ENCODE measurements at places on chromosomes 7 and 10.

GRCh38 chr10:114515298-114515914 is 111.1 kb upstream of the AFAP1L2 start:
- no peak for DNase-seq

GRCh38 chr7:18570441-18570840 is 74.9 kb downstream of the HDAC9 start:
- DNase-seq, result no peak

- no peak for DNase-seq
Observed at GRCh38 chr10:2509081-2509531, 558.2 kb upstream of the PFKP start.

GRCh38 chr10:43369921-43370320 is 1.5 kb upstream of the FXYD4 start:
- DNase-seq, result no peak

DNA sequence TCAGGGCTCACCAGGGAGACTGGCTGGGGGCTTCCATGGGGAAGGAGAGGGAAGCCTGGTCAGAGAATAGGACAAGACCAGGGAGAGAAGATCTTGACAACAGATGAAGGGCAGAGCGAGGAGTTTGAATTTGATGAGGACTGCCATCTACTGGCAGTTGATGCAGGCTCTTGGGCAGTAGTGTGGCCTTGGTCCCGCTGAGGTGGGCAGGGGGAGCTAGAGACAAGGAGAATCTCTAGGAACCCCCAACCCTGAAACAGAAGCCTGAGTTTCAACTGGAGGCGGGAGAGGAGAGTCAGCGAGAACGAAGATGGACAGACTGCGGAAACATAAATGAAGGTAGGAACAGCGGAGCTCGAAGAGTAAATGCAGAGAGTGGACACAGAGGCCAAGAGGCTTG is 81.0 kb downstream of the PPP1R3C start:
- DNase-seq, result peak; percentile 16

GRCh38 chr10:106680061-106680460 is 484.4 kb downstream of the SORCS1 start:
- no peak for DNase-seq

DNA sequence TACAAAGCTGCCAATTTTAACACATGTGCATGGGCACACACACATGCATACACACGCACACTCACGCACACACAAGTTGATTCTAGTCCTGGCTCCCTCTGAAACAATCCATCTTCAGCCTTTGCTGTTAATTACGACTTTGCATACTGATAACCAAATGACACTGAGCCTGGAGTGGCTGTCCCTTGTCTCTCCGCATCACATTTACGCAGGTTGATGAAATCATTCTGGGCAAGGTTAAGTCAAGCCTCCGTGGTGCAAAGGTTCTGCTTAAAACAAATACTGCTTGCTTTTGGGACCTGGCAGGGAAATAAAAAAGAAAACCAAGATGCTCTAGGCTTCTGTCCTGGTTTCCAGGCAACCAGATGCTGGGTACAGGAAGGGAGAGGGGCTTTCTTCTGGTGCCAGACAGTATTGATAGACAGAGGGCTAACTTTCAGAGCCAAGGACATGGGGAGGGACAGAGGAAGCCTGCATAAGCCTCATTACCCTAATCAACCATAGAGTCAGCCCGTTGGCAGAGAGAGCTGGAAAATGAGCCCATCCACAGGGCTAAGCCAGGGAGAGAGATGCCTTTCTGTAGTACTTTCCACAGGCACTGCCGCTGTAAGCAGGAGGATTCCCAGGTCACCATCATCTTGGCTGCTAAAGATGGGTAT is 233.0 kb downstream of the WDR11 start:
- DNase-seq, result no peak

- no peak for DNase-seq
Observed at GRCh38 chr7:90657481-90657880, 61.4 kb downstream of the CDK14 start.

DNA sequence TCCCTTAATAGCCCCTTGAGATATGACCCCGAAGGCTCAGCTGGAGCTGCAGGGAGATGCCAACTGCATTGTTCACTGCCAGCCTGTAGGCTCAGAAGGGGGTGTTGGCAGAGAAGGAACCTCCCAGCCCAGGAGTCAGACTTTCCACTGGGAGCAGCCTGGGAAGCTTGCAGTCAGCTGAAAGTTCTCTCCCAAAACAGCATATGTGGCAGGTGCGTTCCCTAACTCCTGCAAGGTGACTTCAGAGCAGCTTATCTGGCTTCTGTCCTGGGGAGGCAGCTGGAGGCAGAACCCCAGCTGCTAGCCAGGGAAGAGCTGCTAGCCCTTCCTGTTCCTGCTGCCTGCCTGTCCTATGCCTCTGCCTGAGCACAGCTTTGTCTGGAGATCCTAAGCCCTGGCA is 8.1 kb downstream of the SFTPA2 start:
- DNase-seq, result no peak

- DNase-seq, result no peak
Observed at GRCh38 chr10:4303045-4303444, 518.0 kb upstream of the KLF6 start.

DNA sequence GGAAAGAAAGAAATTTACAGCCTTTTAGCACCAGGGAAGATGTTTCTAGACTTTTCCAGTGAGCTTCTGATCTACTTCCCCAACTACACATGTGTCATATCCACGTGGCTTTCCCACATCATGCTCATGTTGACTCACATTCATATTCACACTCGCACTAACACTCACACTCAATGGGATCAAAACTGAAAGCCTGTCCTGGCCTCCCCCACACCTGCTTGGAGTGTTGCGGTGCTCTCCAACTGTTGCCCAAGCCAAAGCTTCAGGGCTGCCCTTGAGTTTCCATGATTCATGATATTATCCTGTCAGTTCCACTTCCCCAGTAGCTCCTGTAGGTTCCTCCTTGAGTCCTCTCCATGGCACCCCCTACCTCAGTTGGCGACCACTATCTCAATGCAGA is 444.4 kb downstream of the GATA3 start:
- DNase-seq, result peak; percentile 7

DNA sequence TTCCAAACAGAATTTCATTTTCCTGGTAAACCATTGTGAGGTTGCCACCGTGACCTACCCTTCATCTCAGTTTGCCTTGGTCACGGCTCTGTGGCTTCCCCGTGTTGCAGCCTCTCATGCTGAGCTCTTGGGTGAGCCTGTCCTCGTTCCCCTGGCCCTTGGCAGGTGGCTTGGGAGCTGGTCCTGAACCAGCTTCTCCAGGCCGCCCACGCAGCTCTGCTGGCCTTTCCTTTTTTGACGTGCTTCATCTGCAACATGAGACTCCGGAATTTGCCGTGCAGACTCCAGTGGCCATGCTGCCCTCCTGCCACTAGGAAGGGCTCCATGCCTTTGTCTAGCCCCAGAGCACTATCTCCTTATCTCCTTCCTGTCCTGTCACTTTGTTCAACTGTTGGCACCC is 93.0 kb upstream of the NPS start:
- no peak for DNase-seq

DNA sequence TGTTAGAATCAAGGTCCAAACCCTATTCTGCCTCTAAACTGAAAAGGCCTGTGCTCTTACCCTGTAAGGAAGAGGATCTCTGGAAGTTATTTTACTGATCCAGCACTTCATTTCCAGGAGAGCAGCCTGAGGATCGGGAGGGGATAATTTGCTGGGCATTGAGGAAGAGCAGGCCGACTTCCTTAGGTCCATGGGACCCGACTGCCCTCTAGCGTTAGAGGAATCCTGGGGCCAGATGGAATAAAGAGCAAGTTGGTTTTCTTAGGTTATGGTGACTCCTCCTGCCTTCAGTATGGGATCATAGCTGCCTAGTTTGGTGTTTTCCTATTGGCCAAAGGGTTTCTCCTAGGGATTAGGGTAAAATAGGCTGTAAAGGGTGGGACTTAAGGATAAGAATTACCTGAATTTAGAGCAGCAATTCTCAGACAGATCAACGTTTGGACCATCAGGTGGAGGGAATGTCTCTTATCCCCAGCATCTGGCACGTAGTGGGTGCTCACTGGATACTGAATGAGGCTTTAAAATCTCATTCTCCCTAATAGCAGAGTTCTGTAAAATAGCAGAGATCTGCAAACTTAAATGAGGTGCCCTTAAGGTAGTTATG is 40.0 kb upstream of the SORBS1 start:
- DNase-seq, result peak; percentile 66

DNA sequence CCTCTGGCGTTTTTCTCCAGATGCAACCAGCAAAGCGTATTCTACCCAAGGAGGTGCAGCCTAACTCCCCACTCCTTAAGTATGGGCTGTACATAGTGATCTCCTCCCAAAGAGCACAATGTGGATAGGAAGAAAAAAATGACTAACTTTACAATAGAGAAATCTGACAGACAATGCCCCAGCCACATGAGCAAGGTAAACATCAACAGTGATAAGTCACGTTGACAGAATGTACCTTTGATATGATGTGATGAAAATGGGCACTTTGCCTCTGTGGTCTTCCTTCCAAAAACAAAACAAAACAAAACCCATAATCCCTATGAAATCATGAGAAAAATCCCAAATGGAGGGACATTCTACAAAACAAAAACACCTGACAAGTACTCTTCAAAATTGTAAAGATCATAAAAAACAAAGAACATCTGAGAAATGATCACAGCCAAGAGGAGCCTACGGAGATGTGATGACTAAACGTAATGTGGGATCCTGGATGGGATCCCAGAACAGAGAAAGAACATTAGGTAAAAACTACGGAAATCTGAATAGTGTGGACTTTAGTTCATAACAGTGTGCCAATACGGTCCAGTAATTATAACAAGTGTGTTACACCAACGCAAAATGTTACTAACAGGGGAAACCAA is 50.6 kb downstream of the ABLIM1 start:
- DNase-seq, result no peak

DNA sequence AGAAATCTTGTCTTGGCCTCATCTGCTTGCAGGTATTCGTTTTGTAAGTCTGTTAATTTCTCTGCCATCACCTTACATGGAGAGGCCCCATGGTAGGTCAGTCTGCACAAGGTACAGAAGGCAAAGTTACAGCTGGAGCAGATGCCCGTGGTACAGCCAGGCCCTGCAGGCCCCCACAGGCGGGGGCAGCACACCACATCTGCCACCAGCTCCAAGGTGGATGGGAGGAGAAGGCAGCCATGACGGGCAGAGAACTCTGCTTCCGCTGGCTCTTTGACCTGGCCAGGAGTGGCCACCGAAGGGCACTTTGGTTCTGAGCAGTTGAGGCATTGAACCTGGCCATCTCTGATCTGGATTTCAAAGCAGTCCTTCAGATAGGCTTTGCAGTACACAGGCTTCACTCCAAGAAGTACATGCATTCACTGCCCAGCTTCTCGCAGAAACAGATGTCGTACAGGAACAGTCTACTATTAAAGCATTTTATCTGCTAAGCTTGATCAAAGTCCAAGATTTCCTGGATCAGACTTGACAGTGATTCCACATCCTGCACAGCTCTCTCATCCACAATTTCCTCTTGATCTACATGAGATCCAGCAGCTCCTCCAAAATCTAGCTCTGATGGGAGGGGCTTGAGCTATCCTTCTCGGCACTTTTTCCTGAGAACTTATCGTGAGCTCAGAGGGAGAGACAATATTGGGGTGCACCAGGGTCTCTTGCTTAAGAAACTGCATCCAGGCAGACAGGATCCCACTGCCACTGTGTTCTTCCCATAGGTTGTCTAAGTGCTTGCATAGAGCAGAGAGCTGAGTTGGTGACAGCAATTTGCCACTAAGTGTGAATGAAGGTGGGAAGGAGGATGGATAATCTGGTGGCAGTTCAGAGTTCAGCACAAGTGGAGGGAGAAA is 120.7 kb downstream of the TRRAP start:
- no peak for DNase-seq

- no peak for DNase-seq
Observed at GRCh38 chr7:132309102-132309805, 267.0 kb downstream of the PLXNA4 start.

DNA sequence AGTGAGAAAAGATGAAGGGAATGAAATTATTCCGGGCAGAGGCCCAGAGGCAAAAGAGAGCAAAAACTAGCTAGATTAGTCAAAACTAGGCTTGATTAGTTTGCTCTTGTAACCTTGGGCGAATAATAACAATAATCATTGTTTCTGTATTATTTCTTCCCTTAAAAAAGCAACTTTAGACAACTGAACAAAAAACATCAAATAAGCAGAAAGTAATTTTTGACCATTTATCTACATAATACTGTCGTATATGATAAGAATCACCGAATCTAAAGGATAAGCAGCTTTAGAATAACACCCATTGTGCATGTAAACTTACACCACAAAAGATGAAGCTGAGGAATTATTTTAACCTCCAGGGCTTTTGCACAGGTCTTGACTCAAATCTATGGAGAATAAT is 125.1 kb downstream of the TPK1 start:
- no peak for DNase-seq

DNA sequence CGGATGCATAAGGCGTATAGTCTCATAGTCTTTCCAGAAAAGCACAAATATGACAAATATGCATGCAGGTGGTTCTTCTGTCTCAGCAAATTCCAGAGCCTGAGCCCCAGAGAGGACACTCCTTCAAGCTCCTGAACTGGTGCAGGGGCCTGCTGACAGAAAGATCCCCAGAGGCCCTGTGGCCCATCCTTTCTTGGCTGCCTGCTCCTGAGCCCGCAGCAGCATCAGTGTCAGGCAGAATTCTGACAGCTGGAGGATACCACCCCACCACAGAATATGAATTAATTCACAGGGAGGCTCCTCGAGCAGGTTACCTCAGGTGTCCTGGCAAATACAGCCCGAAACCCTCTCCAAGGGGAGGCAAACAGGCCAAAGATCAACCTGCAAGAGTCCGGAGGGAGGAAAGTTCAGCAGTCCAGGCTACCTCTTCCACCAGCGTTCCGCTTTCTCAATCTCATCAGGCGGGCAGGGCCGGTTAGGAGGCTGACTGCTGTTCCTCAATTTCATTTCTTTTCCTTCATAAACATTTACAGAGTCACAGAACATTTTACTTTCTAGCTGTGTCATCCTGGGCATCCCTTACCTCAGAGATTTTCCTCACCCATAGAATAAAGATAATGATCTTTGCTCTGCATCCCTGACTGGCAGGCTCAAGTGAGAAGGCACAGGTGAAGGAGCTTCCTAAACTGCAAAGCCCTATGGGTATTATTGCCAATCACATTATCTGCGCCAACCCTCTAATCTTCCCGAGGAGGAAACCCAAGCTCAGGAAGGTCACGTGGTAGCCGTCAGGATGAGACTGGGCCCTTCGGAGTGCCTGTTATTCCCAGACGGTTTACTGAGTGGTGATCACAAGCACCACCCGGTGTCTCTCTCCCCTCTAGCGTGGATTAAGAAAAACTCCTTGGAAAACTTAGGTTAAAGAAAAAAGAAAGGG is 1.4 kb downstream of the DNAJB12 start:
- no peak for DNase-seq

- no peak for DNase-seq
Observed at GRCh38 chr7:156579566-156579965, 61.0 kb upstream of the RNF32 start.
